ENCODE measurements at places on chromosomes 6 and 20.

- DNase-seq = no peak
Observed at GRCh38 chr20:4040283-4041179, 25.2 kb upstream of the RNF24 start.

- peak; percentile 26 for DNase-seq
Observed at GRCh38 chr20:51237791-51238190, 214.9 kb upstream of the KCNG1 start.

GRCh38 chr20:62191781-62192559 lies 9.1 kb downstream of the MTG2 start:
- DNase-seq = no peak

DNA sequence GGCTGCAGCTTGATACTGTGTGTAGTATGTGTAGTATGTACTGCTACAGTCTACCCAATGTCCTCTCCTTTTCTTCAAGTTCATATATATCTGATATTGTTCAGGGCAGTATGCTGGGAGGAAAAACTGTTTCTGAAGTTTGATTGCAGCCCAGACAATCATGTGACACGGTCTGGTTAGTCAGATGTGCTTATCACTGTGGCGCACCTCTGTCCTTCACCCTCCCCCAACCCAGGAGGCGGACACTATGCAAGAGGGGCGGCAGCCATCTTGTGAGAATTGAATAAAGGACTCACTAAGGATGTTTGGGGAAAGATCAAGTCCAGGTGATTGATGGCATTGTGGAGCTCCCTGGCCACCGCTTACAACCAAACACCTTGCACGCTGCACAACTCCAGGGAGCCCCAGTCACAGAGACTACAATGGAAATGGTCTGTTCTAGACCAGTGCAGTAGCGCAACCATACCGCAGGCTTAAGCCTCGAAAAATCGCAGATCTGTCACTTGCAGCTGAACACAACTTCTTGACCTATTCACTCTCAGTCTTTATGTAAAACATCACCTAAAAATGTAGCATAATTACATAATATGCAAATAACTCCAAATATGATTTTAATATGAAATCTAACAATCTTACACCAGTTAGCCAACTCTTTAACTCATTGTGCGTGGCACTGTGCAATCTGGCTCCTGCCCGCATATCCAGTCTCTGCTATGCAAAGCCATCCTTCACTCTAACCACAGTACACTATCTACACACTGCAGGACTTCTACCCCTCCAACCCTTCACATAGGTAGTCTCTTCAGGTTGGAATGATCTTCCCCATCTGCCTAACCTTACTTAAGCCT lies 79.3 kb downstream of the VGLL2 start:
- DNase-seq = no peak

GRCh38 chr6:32607263-32607987 lies 17.8 kb upstream of the HLA-DRB1 start:
- no peak for DNase-seq

- DNase-seq = no peak
Observed at GRCh38 chr6:51616243-51616642, 471.2 kb downstream of the PKHD1 start.

GRCh38 chr6:167701010-167701409 lies 125.7 kb upstream of the AFDN start:
- DNase-seq = no peak

DNA sequence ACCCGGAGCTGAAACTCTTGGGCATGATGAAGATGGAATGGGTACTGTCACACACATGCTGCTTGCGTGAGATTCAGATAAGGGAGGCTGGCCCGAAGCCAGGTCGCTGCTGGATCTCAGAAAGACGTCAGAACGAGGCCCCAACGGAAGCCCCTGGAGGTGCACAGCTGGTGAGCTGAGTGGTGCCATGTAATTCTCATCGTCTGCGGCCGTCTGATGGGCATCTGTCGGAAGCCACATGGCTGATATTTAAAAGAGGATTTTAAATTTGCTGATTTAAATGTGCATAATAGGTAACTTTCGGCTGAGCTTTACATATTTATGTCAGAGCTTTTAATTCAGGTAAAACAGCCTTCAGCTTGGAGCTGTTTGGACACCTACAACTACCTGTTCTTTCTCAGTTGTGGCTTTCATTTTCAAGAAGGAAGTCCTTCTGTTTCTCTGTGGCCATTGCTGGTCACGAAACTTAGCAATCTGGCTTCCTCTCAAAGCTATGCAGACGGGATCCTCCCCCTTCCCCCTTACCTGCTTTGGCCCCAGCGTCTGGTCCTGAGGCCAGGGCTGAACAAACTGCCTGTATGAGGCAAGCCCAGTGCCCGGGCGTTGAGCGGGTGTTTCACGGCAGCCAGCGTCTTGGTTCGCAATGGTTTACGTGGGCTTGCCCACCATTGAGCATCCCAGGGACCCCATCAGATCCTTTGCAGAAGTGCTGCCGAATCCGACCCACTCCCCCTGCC lies 9.2 kb downstream of the SLCO4A1 start:
- peak; percentile 81 for DNase-seq

GRCh38 chr20:47320990-47321805 lies 35.3 kb downstream of the ZMYND8 start:
- DNase-seq = no peak

DNA sequence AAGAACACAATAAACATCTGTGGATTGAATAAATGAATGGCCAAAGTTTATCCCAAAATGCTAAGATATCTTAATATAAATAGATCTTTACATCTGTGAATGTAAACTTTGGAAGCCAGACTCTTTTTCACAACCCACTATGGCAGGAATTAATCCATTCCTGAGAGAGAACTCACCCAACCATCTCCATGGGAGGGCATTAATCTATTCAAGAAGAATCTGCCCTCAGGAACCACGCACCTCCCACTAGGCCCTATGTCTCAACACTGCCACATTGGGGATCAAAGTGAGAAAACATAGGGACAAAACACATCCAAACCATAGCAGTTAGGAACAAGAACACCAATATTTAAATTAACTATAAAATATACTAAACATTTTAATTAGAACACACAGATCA lies 3.4 kb downstream of the UBE3D start:
- DNase-seq = no peak

GRCh38 chr6:117327149-117328004 lies 62.0 kb downstream of the VGLL2 start:
- no peak for DNase-seq

DNA sequence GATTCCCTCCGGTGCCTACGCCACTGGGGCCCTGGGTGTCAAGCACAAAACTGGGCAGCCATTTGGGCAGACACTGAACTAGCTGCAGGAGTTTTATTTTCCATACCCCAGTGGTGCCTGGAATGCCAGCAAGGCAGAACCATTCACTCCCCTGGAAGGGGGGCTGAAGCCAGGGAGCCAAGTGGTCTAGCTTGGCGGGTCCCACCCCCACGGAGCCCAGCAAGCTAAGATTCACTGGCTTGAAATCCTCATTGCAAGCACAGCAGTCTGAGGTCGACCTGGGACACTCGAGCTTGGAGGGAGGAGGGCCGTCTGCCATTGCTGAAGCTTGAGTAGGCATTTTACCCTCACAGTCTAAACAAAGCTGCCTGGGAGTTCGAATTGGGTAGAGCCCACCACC lies 125.3 kb downstream of the FRK start:
- DNase-seq = peak; percentile 58

- no peak for DNase-seq
Observed at GRCh38 chr6:118746145-118746824, 94.9 kb upstream of the CEP85L start.

DNA sequence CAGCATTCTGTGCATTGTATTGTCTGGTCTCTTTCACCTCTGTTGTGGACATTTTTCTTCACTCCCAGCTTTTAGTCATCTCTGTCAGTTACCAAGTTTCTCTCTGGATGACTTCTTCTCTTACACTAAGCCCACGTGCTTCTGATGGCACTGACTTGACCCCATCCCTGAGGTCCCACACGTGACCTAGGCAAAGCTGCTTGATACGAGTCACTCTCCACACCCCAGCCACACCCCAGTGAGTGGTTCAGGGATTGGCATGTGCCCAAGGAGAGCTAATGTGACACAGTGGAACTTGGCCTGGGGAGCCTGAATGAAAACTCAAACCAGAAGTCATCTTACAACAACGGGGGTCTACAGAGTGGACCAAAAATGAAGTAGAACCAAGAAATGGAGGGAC lies 32.2 kb downstream of the HTR1E start:
- no peak for DNase-seq

DNA sequence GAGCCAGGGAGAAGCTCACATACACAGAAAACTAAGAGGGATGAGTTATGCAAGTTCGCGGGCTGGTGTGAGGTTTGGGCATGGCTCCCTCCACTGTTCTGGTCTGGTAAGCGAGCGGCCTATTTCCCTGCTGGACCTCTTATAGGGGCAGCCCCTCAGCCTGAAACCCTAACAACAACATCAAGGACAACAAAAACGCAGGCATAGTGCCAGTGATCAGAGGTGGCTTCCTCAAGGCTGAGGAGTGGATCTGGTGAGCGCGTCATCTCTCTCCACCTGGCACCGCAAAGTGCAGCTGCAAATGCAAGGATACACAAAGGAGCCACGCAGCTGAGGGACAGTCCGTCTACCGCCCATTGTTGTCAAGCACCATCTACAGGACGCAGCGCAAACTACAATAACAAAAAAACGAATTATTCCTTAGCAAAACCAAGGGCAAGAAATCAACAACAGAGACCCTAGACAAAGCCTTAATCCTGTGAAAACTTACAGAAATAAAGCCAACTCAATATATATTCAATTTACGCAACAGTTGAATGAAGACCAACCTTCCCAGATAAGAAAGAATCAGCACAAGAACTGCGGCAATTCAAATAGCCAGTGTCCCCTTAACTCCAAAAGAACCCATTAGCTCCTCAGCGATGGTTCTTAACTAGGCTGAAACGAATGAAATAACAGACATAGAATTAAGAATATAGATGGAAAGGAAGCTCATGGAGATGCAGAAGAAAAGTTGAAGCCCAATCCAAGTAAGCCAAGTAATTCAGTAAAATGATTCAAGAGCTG lies 9.2 kb upstream of the DEFB110 start:
- no peak for DNase-seq

DNA sequence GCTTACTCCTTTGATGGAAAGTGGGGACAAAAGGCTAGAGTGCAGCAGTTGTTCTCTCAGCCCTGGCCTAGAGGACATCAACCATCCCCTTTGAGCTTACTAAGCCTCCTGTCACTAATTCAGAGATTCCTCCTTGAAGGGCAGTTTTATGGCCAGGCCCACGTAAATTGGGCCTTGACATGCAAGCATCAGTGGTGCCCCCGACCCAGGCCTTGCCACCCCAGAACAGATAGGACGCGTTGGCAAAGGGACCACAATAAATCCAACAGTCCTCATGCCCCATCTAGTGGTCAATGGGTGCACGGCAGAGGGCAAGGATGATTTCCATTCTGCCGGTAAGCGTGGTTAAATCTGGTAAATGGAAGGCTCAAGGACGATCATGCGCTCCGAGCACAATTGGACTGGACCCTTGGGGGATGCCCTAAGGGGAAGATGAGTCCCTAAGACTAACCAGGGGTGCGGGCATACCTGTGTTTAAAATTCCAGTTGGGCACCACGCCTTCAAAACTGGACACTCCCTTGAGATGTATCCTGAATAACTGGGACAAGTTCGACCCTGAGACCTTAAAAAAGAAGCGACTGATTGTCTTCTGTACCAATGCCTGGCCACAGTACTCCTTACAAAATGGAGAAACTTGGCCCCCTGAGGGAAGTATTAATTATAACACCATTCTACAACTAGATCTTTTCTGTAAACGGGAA lies 32.6 kb downstream of the CEP85L start:
- DNase-seq = peak; percentile 54

DNA sequence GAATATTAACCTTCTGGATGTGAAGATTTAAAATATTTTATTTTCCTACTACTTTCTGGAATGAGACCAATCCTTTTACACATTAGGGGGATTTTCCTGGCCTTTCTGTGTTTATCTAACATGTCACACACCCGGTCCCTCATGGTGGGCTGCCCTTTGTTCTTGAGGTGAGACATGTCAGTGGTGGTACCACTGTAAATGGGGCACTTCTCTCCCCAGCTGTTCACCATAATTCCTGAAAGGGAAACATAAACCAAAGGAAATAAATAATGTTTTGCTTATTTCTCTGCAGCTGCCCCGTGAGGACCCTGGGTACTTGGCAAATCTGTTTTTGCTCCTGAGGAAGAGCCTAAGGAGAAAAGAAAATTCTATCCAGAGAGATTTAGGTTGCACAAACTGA lies 41.1 kb downstream of the GRIK2 start:
- DNase-seq = no peak

DNA sequence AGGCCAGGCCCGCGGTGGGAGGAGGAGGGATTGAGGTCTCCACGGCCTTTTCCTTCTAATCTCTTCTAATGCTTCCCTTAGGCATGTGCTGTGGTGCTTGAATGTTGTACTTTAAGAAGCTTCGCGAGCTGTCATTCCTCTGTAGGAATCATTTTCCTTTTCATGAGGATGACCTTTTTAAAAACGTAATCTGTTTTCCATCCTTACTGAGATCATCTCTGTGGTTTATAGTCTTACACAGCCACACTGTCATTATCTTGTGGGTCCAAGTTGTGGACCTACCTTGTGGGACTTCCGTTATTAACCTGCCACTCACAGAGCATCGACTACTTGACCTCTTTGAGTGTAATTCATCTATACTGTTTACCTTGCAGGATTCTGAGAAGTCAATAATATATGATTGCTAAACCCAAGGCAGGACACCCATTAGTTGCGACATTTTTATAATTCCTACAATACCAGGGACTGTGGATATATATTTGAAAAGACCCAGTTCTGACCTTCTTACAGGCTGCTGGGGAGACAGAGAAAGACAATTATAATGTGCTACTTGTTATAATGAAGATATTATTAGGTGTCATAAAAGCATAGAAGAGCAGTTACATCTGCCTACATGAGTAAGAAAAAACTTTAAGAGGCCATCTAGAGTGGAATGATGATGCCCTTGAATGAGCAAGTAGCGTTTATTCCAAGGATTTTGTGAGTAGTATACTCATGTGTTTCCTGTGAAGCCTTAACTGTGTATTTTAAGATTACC lies 842 bp downstream of the SLC25A27 start:
- no peak for DNase-seq

GRCh38 chr6:27237089-27237803 lies 10.3 kb upstream of the PRSS16 start:
- DNase-seq = no peak

GRCh38 chr6:168507297-168507696 lies 66.3 kb downstream of the SMOC2 start:
- DNase-seq = no peak

DNA sequence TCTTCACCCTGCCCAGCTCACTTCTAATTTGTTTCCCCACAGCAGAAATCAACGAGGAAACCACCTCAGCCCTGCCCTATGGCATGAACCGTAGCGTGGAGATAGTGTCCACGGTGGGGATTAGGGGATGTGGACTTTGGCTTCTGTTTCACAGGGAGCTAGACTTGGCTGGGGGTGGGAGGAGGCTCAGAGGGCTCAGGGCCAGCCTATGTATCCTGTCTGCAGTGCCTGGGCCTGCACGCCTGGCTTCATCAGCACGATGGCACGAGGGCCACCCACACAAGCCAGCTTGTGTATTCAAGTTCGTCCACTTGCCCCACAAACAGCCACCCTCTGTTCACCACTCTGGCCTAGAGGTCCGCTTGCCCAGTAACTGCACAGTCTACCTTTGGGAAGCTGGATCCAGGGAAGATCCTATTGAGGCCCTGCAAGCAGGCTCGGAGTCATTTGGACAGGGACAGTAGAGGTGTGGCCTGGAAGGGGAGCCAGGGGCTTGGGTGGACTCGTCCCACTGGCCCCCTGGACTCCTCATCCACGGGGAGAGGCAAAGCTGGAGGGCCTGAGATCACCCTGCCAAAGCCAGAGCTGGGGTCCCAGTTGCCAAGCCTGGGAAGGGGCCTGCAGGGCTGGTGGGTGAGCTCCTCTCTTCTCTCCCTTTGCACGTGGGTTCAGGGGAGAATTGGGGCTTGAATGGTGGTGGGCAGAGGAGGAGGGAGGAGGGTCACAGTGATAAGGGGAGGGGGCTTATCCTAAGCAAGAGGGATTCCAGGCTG lies 38.0 kb upstream of the FAM83D start:
- no peak for DNase-seq

Measured in tibial artery (tissue), 4 donors.